Stimulated activated effector memory CD8-positive, alpha-beta T cell treated with anti-CD3 and anti-CD28 coated beads, Interleukin-12 subunit alpha, Interleukin-12 subunit beta, amount 100 ng/mL, for 72 hours (primary cell): ENCODE measurements at places on chromosomes 12 and 14.

DNA sequence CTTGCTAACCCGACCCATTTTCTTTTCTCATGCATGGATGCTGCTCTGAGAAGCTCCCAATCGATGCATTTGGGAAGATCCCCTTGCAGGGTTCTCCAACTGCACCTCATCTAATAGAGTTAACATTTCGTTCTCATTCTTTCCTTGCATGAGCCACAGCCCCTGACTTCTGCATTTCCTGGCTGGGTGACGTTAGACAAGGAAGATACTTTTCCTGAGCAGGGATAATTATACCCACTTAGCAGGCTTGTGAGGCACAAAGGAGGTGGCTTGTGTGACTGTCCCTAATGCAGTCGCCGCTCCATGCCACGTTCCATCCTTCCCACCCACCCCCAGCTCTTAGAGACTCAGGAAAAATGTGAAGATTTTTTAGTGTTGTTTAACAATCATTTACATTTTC, 195.1 kb downstream of the CHST11 start:
- DNase-seq, result no peak

- no peak for DNase-seq
These were observed 359.0 kb downstream of the SEC23A start for GRCh38 chr14:38743966-38744584.

- no peak for DNase-seq
These were observed 74.2 kb downstream of the KTN1 start for GRCh38 chr14:55654243-55654642.

- DNase-seq, result no peak
These were observed 17.9 kb downstream of the PGAM5 start for GRCh38 chr12:132728502-132728901.

DNA sequence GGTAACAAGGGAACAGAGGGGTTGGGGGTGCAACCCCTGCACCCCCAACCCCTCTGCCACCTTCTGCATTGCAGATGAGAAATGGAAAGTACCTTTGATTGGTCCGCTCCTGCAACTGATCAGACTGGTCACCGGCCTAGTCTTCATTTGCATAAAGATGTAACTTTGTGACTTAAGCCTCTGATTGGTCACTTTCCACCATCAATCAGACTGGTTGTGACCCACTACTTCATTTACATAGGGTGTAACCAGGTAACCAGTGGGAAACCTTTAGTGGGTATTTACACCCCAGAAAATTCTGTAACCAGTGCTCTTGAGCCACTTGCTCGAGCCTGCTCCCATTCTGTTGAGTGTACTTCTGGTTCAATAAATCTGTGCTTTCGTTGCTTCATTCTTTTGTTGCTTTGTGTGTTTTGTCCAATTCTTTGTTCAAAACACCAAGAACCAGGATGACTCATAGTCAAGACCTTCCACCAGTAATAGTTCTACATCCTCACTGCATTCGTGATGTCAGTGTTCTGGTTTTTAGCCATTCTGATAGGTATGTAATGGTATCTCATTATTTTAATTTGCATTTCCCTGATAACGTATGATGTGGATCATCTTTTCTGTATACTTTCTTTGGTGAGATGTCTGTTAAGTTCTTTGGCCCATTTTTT, 30.8 kb downstream of the LEMD3 start:
- no peak for DNase-seq

- no peak for DNase-seq
These were observed 3.8 kb downstream of the LRP1 start for GRCh38 chr12:57131896-57132744.
